ENCODE measurements at places on chromosomes 1 and 21.

GRCh38 chr1:63892632-63893395, 119.0 kb downstream of the ROR1 start:
- no peak for DNase-seq

DNA sequence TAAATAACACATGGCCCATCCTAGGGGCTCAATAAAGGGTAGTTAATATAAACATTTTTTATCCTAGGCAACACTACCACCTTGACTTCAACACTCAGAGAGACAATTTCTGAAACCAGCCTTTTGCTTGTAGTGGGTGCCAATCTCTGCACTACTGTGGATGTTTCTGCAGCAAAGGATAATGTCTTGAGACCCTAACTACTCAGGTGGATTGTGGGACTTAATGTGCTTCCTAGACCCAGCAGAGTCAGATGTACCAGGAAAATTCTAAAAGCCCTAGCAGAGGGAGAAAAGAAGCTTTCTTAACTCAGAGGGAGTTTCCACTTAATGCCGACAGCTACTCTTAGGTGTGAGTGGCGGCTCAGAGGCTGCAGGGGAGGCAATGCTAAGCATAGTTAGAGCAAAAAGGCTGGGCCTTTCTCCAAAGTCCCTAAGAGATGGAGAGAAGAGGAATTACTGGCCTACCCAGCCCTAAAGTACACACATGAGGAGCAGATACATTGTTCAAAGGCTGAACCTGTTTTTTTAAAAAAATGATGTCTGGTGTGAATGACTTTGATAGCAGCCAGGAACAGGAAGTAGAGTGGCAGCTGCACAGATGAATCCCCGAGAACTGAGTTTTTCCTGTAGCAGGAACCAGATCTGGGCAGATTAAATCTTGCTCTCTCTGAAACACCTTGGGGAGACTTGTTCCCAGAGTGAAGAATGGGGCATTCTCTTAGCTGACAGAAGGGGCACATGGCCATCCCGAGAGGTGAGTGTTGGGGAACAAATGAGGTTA, 33.5 kb upstream of the ABCD3 start:
- no peak for DNase-seq

DNA sequence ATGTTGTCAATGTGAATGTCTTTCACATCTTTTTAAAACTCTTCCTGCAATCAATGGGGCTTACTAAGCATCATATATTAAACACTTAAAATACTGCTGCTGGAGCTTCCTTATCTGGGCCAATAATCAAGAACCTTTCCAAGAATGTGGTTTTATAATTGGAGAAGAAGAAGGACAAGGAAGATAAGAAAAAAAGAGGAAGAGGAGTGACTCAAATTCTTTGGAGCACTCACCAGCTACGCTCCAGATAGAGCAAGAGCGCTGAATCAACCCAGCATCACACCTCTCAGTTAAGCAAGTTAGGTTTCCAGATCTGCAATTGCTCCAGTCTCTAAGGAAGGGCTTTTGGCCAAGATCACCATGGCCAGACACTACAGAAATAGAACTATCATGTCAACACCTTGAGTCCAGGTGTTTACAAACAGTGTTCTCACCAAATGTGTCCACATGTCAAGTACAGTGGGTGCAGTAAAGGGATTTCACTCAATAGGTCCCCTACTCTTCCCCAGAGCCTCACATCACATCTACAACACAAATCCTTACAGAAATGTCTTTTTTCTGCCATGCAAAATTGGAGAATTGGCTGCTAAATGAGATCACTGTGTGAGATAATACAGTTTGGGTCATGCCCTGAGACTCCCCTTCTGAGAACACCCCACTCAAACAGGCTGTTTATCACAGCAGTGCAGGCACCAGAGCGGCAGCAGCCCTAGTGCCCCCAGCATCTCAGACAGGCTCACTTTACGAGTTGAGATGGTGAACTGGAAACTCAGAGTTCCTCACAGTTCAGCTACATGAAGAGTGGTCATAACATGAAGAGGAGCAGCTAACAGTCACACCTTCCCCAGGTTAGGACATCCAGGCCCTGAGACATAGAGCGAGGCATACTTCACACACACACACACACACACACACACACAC, 1.7 kb upstream of the SPRR2B start:
- no peak for DNase-seq

- DNase-seq: no peak
Observed at GRCh38 chr1:40057310-40058030, 16.9 kb downstream of the CAP1 start.

GRCh38 chr21:46136739-46137349, 18.5 kb downstream of the FTCD start:
- no peak for DNase-seq

GRCh38 chr1:180920702-180921101, 8.0 kb downstream of the KIAA1614 start:
- no peak for DNase-seq

DNA sequence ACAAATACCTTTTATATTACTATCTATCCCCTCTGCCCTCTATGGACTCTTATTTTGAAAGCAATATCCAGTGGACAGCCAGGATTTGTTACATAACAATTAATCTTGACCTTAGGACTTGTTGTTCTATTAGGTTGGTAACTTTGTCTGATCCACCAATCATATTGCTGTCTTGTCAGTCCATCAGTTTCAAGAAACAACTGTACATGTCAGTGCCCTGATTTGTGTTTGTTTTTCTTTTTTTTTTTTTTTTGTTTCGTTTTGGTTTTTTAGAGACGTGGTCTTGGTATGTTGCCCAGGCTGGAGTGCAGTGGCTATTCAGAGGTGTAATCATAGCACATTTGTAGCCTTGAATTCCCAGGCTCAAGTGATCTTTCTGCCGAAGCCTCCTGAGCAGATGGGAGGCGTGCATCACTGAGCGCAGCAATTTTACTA, 1.5 kb upstream of the SCP2 start:
- no peak for DNase-seq

DNA sequence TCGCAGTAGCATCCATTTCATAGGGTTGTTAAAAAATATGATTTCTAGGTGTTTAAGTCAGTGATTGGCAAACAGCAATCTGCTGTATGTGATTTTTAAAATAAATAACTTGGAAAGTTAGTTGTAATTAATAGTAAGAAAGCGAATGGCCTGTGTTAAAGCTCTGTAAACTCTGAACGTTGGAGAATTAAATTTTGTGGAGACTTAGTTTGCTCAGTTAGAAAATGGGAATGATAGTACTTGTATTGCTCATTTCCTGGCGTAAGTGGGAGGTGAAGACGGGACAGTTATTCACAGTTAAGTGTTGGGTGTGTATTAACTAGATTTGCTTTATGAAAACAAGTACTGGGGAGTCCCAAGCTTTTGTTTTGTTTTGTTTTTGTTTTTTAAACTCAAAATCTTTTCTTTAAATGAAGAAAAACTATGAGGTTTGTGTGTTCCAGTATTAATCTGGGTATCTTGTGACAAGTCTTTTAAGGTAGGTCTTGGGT, 995 bp downstream of the CACYBP start:
- no peak for DNase-seq

GRCh38 chr1:111923766-111924165, 65.7 kb downstream of the KCND3 start:
- no peak for DNase-seq

DNA sequence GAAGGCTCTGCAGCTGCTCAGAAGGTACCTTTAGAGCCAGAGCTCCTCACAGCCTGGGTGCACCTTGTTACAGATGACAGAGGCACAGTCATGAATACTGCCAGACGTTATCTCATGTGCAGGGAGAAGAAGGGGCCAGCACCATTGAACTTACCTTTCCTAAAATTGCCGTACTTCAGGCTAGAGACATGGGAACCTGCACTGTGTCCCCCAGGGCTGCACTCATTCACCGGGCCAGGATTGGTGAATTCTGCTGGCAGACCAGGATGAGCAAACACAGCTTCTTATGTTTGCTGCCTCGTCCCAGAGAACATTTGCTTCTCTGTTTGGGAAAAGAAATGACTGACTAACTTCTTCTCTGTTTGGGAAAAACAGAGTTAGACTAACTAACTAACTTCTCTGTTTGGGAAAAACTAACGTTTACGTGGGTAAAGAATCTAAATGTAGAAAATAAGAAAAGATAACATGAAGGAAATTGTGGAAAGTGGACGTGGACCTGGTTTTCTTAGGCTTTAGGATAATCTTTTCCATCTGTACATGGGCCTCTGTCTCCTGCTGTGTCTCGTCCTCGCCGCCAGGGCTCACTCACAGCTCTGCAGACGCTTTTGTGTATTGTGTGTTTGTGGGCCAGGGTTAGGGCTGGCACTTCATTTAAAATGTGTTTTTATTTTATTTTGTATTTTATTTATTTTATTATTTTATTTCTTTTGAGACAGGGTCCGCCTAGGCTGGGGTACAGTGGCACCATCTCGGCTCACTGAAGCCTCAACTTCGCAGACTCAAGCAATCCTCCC, 9.9 kb downstream of the OBSCN start:
- DNase-seq: no peak

GRCh38 chr1:93255222-93256079, 74.9 kb downstream of the CCDC18 start:
- DNase-seq: no peak

GRCh38 chr1:246566813-246567645, 773 bp downstream of the CNST start:
- no peak for DNase-seq

DNA sequence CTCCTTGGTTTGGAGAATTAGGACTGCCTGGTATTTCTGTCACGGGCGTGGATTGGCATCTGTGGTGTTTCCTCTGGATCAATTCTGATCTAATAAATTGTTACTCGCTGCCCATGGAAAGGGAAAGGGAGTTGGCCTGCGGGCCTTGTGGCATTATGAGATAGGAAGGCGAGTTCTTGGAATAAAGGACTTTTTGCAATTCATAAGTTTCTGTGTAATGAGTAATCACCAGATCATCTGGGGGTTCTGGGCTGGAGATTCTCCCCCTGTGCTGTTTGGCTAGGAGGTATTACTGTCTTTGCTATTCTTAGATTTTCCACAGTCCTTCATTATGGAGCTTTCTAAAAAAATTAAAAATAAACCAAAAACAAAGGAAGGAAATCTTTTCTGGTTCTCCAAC, 315.9 kb downstream of the CAMTA1 start:
- DNase-seq: no peak
